ENCODE measurements at places on chromosomes 12 and 14. TPM values are rescaled to one million over a fixed set of nuclear protein-coding genes. Genes with fewer than 3 reads are reported as not detected.

Gene OAS3
- polyA plus RNA-seq = 9.1 TPM

Gene CFAP73
- not detected for polyA plus RNA-seq

Gene FBLN5
- polyA plus RNA-seq = 21.2 TPM

Gene PARP2
- 8.8 TPM for polyA plus RNA-seq

Gene PPP1R1A
- polyA plus RNA-seq = not detected

Gene THTPA
- polyA plus RNA-seq = 14.9 TPM

GRCh38 chr12:6374786-6375160, 590 bp downstream of the SCNN1A start:
- no peaks in the 10 kb centered on the region for H3K27me3 ChIP-seq
- no peak for DNase-seq
- H3K36me3 ChIP-seq = no peaks in the 10 kb centered on the region
- H3K27ac ChIP-seq = no peak overlapping the region
- H3K4me3 ChIP-seq = no peak overlapping the region
- H3K4me1 ChIP-seq = peaks cover 46% of the 10 kb centered on the region

DNA sequence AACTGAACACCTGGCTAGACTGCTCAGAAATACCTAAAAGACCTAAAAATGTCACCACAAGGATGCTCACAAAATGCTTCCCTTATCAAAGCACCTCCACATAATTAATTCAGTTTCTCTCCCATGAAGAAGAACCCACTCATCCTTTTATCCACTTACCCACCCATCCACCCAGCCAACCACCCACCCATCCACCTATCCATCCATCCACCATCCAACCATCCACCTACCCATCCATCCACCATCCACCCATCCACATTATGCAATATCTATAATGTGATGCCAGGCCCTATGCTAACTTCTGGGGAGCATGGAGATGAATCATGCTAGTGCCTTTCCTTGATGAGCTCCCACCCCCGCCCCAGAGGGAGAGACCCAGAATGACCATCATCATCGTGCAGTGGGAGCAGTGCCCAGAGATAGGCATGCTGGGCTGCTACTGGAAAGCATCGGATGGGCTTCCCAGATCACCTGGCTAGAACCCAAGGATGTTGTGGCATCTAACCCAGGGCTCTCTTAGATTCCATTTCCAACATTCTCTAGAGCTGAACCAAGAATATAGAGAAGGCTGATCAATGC, 166.6 kb downstream of the TTC7B start:
- H3K36me3 ChIP-seq = no peaks in the 10 kb centered on the region
- H3K4me1 ChIP-seq = no peaks in the 10 kb centered on the region
- DNase-seq = no peak
- no peak overlapping the region for H3K27ac ChIP-seq
- H3K4me3 ChIP-seq = no peak overlapping the region

DNA sequence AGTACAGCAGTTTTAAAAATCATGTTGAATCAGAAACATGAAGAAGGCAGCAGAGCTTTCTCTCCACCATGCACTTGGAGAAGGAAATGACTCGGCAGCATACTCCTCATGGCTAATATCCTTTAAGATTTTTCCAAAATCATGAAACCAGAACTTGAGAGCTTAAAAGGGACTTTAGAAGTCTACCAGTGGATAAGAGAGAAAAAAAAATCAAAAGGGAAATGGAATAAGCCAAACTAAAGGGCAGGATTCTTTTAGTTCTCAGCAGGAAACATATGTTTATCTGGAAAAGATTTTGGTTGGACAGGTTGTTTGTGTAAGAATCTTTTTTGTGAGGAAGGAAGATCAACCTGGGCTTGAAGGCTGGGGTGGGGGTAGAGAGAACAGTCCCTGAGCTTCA, 111.8 kb downstream of the PRKCH start:
- H3K4me3 ChIP-seq = peak overlapping the region; percentile 67
- peaks cover 96% of the 10 kb centered on the region for H3K4me1 ChIP-seq
- H3K36me3 ChIP-seq = peaks cover 2% of the 10 kb centered on the region
- H3K27me3 ChIP-seq = no peaks in the 10 kb centered on the region
- no peak for DNase-seq

GRCh38 chr12:55849616-55850343, 7.0 kb upstream of the MMP19 start:
- no peak overlapping the region for H3K27ac ChIP-seq
- H3K27me3 ChIP-seq = peaks cover 1% of the 10 kb centered on the region
- H3K36me3 ChIP-seq = no peaks in the 10 kb centered on the region
- no peak overlapping the region for H3K4me3 ChIP-seq
- DNase-seq = no peak

GRCh38 chr14:90381999-90382451, 14.8 kb upstream of the CALM1 start:
- no peaks in the 10 kb centered on the region for H3K27me3 ChIP-seq
- no peaks in the 10 kb centered on the region for H3K4me1 ChIP-seq
- no peak overlapping the region for H3K4me3 ChIP-seq
- peak; percentile 19 for DNase-seq

DNA sequence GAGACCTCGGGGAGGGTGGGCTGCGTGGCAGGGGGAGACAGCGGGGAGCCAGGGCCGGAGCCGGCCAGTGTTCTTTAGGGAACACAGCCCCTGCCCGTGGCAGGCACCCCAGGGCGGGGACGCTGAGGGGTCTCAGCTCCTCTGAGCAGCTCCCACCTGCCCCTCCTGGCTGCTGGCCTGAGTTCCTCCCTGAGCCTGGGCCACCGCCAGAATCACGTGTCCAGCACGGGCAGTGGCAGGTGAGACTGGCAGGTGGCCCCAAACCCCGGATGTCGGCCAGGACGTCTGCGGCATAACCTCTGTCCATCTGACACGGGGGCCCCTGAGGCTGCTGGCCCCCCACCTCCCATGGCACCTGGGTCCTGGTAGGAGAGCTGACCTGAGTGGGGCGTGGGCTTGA, 25.1 kb downstream of the NOC4L start:
- H3K4me1 ChIP-seq = peaks cover 25% of the 10 kb centered on the region
- no peak overlapping the region for H3K27ac ChIP-seq
- no peak for DNase-seq
- H3K4me3 ChIP-seq = no peak overlapping the region
- no peaks in the 10 kb centered on the region for H3K36me3 ChIP-seq
- H3K27me3 ChIP-seq = peaks cover 2% of the 10 kb centered on the region

DNA sequence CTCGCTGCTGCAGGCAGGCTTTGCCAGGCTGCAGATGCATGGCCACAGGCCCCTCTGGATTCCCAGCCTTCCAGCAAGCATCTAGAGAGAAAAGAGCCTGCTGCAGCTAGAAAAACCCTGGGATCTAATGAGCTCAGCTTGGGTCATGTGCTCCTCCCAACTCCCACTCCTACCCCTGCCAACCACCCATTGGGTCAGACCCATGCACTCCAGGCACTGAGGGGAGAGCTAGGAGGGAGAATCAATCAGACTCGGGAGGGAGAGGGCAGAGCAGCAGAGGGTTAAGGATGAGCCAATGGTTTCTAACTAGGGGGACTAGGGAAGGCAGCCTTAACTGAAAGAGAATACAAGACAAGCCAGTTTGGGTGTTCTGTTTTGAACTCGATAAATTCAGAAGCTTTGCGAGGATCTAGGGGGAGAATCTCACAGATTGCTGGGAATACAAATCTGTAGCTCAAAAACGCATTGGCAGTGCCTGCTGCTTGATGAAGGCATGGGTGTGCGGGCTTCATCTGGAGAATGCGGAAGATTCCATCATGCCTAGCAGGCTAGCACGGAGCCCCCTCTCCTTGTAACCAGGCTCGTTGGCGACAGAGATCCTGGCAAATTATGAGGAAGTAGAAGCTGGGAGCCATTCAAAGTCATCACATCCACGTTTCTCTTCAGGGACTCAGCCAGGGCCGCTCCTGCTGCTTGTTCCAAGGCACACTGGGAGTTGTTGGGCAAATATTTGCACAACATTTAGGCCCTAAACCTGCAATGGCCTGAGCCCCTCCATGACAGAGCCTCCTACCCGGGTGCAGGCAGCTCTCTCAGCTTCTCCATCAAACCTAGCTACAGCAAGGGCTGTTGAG, 56.4 kb downstream of the VCPKMT start:
- DNase-seq = no peak
- no peaks in the 10 kb centered on the region for H3K27me3 ChIP-seq
- peaks cover 6% of the 10 kb centered on the region for H3K36me3 ChIP-seq

DNA sequence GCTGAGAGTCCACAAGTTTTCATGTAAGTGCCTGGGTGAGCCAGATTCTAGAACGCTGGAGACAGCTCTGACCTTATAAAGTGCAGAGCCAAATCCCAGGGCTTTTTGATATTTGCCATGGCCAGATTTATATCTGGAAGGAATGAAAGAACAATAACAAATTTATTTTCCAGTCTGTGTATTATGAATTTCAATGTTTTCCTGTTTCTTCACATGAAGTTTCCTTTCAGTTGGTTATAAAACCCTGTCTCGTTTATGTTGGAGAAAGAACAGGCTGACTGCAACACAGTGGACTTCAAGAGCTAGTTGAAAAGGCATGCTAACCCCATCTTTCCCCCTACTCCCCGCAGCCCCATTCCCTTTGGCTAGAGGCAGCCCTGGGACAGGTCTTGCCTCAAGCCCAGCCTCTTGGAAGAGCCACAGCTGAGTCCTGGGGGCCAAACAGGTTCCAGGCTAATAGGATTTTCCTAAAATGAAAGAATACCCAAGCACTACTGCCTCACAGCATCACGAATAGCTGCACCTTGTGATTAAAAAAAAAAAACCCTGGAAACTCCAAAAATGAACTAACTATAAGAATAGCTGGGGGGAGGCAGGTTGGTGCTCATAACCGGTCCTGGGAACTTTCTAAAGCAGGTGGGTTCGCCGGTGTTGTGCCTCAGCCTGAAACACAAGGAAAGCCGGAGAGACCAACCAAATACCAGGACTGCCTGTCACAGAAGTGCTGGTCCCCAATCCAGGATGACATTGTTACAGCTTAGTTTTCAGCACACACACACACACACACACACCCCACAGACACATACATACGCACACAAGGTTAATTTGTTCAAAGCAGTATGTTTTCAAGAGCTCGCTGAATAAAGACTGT, 1.5 kb downstream of the FBLN5 start:
- DNase-seq = no peak
- peak overlapping the region; percentile 89 for H3K4me3 ChIP-seq
- H3K36me3 ChIP-seq = no peaks in the 10 kb centered on the region
- H3K4me1 ChIP-seq = peaks cover 22% of the 10 kb centered on the region

- no peak overlapping the region for H3K4me3 ChIP-seq
- H3K27me3 ChIP-seq = no peaks in the 10 kb centered on the region
- H3K36me3 ChIP-seq = no peaks in the 10 kb centered on the region
- H3K4me1 ChIP-seq = peaks cover 10% of the 10 kb centered on the region
- H3K27ac ChIP-seq = no peak overlapping the region
Observed at GRCh38 chr14:32434880-32435279, 105.8 kb downstream of the AKAP6 start.

GRCh38 chr14:67417633-67418032, 5.7 kb upstream of the PLEK2 start:
- no peaks in the 10 kb centered on the region for H3K36me3 ChIP-seq
- H3K27me3 ChIP-seq = peaks cover 3% of the 10 kb centered on the region
- H3K4me3 ChIP-seq = no peak overlapping the region
- H3K27ac ChIP-seq = no peak overlapping the region

DNA sequence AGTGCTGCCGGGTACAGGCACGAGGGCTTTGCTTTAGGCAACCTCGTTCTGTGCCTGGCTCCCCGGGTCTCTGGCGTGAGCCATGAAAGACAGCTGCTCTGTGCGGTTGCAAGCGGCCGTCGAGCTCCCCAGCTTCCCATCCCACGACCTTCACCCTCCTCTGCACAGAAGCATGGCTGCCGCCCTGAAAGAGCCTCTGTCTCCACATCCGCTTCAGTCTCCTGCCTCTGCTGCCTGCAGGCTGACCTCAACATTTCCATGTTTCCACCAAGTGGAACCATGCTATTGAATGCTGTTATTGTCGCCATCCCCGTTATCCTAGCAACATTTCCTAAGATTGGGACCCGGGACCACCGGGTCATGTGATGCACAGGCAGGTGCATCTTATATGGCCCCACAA, 57.1 kb downstream of the KDM2B start:
- no peak overlapping the region for H3K4me3 ChIP-seq
- H3K27ac ChIP-seq = no peak overlapping the region
- peaks cover 6% of the 10 kb centered on the region for H3K4me1 ChIP-seq
- DNase-seq = no peak
- H3K27me3 ChIP-seq = no peaks in the 10 kb centered on the region

GRCh38 chr12:16473610-16474326, 126.3 kb downstream of the MGST1 start:
- H3K36me3 ChIP-seq = no peaks in the 10 kb centered on the region
- H3K4me1 ChIP-seq = no peaks in the 10 kb centered on the region
- no peaks in the 10 kb centered on the region for H3K27me3 ChIP-seq

- H3K27me3 ChIP-seq = peaks cover under 1% of the 10 kb centered on the region
- DNase-seq = peak; percentile 57
- H3K4me1 ChIP-seq = peaks cover 15% of the 10 kb centered on the region
- H3K36me3 ChIP-seq = no peaks in the 10 kb centered on the region
- peak overlapping the region; percentile 62 for H3K4me3 ChIP-seq
Observed at GRCh38 chr14:103518422-103519042, 4.1 kb downstream of the CKB start.

- H3K27me3 ChIP-seq = peaks cover 4% of the 10 kb centered on the region
- H3K36me3 ChIP-seq = no peaks in the 10 kb centered on the region
- H3K27ac ChIP-seq = no peak overlapping the region
- no peak for DNase-seq
Observed at GRCh38 chr14:21048638-21049037, 6.5 kb downstream of the RNASE7 start.

GRCh38 chr12:73585136-73585535, 952.5 kb upstream of the ATXN7L3B start:
- no peaks in the 10 kb centered on the region for H3K27me3 ChIP-seq
- DNase-seq = no peak
- no peak overlapping the region for H3K4me3 ChIP-seq
- no peak overlapping the region for H3K27ac ChIP-seq
- no peaks in the 10 kb centered on the region for H3K4me1 ChIP-seq

DNA sequence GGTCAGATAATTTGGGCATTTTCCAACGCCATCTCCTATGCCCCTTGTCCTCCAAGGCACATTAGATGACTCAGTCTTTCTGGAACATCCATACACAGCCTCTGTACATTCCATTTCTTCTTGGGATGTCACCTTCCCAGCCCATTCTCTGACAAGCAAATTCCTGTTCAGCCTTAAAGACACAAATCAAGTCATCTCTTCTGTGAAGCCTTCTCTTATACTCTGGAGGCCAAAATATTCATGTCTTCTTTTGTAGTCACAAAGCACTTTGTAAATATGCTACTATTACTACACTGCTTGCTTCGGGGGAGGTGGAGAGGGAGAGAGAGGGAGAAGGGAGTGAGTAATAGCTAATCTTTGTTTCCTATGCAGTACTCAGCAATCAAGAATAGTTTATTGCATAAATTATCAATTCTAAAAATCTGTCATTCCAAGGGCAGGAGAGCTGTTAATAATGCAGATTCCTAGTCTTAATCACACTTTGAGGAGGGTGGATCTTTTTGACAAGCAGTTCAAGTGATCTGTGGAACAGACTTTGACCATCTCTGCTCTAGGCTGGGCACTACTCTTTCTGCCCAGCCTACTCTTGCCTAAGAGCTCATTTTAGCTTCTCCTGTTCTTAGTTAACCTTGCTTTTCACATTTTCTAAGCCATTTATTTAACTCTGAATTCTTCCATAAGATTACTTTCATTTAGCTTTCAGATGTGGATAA, 27.9 kb downstream of the KCNMB4 start:
- H3K36me3 ChIP-seq = no peaks in the 10 kb centered on the region
- H3K4me3 ChIP-seq = no peak overlapping the region
- H3K27ac ChIP-seq = no peak overlapping the region
- H3K27me3 ChIP-seq = no peaks in the 10 kb centered on the region

Data from naive thymus-derived CD8-positive, alpha-beta T cell (primary cell).